ENCODE measurements at places on chromosomes 16 and 17. TPM values are rescaled to one million over a fixed set of nuclear protein-coding genes. Genes with fewer than 3 reads are reported as not detected.

DNA sequence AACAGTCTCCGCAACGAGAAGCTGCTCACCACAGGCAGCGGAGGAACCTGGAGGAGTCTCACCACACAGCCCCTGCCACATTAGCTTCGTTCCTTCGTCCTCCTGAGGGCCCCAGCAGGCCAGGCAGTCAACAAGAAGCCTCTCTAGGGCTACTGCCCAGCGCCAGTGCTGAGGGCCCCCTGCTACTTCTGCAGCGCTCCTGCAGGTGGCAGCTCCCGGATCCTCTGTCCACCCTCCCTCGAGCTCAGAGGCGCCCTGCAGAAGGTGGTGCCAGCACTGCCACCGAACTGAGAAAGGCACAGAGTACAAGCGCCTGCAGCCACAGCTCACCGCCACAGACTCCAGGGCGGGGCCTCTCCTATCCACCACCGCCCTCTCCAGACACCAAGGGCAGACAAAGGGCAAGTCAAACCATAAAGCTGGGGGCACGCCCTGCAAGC, 27.3 kb downstream of the KDM8 start:
- DNase-seq, result no peak

DNA sequence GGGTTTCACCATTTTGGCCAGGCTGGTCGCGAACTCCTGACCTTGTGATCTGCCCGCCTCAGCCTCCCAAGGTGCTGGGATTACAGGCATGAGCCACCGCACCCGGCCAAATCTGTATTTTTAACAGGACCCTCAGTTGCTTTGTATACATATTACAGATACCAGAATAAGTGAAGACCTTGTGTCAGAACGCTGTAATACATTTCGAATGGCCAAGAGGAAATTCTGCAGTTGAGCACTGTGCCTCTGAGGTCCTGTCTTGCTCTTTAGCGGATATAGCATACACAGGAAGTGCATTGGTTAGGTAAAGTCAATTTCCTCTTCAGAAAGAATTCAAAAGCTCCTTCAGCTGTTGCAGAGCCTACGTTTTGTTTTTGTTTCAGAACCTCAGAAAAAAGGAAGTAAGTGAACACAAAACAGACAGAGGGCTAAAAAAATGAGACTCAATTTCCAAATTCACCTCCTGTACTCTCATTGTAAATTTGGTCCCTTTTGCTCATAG, 15.7 kb downstream of the CRLF3 start:
- DNase-seq, result no peak

DNA sequence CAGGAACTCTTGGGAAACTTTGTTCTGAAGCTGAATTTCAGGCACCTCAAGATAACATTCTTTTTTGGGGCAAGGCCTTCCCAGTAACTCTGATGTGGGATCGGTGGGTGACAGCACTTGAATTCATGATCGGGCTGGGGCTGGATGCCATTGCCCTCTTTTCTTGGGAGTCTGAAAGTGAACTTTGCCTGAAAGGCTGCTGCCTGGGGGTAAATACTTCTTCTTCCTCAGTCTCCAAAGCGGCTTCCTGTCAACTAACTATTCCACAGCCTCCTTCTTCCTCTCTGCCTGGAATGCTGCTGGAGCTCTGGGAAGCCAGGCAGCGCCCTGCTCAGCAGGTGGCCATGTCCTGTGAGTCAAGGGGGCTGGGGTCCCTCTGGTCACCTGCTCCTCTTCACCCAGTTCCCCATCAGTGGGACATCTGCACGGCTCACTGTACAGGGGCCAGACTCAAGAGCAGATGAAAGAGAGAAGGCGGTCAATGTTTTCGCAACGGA, 79.5 kb downstream of the WIPI1 start:
- DNase-seq, result no peak

- no peak for DNase-seq
Measured at GRCh38 chr17:76956846-76957540, 88.8 kb downstream of the MGAT5B start.

GRCh38 chr16:68233835-68234187, 2.1 kb downstream of the ESRP2 start:
- no peak for DNase-seq

- no peak for DNase-seq
Measured at GRCh38 chr16:23974223-23974622, 138.4 kb downstream of the PRKCB start.

DNA sequence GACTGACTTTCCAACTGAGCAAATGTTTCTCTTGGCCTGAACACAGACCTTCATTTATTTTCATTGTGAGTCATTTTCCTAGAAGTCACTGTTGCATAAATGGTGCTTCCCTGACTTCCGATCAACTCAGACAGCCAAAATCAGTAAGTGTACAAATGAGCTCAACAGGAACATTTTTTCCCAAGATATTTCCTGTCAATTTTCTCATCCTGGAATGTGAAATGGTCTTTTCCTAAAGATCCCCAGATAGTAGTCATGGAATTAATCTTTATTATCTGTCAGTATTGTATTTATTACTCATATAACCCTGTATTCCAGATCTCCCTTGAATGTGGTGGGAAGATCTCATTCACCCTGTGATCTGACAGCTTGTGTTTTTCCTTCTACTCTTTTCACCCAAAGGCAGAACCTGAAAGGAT, 360.3 kb upstream of the KIF2B start:
- no peak for DNase-seq

- no peak for DNase-seq
Measured at GRCh38 chr17:33832262-33832661, 422.8 kb upstream of the CCL2 start.

GRCh38 chr16:66211651-66212050, 154.8 kb upstream of the CDH5 start:
- DNase-seq, result peak; percentile 91

DNA sequence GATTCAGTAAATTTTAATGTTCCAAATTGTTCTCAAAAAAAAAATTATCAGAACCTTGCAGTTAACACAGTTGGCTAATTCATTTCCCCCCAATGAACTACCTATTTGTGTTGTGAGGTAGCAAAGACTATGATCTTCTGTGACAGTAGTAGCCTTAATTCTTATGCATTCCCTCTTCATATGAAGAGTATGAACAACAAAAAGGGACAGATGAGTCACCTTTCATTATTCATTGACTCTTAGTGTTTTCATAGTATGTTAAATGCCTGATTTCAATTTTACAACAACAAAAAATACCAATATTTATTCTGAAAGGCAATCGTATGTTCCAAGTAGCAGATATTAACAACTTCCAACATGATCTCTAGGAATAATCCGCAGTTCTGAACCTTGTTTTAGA, 3.6 kb upstream of the SLFN11 start:
- no peak for DNase-seq

DNA sequence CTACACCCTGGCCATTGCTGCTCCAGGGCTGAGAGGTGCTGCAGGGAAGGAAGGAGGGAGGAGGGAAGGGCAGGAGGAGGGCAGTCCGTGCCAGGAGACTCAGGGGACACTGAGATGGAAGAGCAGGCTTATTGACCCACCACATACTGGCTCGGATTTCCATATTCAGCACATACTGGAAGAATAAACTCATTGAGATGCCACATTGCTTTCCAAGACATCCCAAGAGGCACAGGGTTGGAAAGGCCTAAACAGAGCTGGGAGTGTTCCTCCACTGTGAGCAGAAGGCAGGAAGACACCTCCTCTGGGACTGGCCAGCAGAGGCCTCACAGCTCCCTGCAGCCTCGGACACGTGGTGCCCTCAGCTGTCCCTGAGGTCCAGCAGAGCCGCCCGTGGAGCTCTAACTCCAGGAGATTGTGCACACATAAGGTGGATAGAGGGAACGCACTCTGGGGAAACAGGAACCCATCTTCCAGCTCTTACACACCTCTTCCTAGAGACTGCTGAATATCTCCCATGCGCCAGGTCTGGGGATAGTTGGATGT, 17.4 kb downstream of the CCDC182 start:
- no peak for DNase-seq

- DNase-seq, result no peak
Measured at GRCh38 chr16:30009990-30010843, 610 bp downstream of the DOC2A start.

- no peak for DNase-seq
Measured at GRCh38 chr17:28865946-28866752, 11.3 kb downstream of the ERAL1 start.

DNA sequence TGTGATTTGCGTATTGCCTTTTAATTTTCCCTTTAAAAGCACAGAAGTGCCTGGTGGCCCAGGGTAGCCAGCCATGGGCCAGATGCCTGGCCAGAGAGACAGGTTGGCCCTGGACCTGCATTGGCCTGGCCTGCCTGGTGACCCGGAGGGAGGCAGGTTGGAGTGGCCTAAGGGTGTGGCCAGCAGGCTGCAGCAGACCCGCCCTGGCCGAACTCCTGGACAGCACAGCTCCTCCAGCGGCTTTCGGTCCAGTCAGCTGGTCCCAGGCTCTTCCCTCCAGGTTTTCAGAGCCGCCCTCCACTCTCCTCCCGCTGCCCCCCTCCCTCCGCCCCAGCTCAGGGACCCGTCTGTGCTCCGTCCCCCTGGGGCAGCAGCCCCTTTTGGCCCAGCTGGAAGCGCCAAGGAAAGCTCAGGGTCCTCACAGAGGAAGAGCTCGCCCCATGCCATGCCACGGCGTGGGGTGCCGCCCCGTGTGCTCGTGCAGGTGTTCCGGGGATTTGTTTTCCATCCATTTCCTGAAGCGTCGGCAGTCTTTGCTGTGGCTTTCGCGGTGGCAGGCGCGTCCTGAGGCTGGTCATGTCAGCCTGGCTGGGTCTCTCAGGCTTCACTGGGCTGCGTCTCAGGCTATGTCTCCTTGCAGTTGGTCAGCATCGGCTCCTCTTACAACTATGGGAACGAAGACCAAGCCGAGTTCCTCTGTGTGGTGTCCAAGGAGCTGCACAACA, 18.1 kb downstream of the PRSS27 start:
- no peak for DNase-seq

GRCh38 chr17:74972973-74973328, 392 bp upstream of the HID1 start:
- DNase-seq, result no peak

DNA sequence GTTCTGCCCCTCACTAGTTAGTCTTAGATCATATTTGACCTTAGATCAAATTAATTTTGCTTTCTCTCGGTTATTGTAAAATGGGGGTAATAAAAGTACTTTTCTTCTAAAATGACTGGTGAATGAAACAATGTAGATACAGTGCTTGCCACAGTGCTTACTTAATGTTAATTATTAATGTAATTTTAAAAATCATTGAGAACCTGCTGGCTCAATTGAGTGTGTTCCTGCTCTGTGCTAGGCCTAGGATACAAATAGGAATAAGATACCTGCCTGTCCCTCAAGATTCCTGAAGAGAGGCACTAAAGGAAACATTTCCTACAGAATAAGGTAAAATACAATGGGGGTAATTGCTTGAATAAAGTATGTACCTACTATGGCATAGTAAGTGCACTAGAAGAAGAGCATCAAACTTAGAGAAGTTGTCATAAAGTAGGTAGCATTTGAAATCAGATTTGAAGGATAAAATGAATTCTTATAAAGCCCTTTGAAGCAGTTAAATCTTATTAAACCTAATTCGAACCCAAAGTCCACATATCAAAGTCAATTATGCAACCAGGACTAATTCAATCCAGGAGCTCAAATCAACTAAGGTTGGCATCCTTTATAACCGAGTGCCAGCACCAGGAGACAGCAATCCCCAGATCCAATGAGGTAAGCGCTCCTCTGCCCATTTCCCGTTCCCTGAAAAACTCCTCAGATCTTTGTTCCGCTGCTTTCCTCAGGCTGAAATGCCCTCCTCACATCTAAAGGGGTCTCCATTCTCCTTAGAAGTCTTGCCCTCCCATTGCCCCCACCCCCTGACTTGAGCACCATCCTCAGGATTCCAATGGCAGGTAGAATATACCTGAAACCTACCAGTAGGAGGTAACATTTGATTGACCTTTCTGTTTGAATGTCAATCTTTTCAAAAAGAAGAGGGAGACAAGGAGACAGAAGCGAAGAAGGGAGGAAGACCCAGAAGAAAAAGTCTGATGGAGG, 2.4 kb upstream of the MED13 start:
- DNase-seq, result peak; percentile 34

GRCh38 chr16:65070831-65071432, 50.9 kb downstream of the CDH11 start:
- DNase-seq, result peak; percentile 92

GRCh38 chr17:14746822-14747602, 446.1 kb downstream of the HS3ST3B1 start:
- DNase-seq, result peak; percentile 82

DNA sequence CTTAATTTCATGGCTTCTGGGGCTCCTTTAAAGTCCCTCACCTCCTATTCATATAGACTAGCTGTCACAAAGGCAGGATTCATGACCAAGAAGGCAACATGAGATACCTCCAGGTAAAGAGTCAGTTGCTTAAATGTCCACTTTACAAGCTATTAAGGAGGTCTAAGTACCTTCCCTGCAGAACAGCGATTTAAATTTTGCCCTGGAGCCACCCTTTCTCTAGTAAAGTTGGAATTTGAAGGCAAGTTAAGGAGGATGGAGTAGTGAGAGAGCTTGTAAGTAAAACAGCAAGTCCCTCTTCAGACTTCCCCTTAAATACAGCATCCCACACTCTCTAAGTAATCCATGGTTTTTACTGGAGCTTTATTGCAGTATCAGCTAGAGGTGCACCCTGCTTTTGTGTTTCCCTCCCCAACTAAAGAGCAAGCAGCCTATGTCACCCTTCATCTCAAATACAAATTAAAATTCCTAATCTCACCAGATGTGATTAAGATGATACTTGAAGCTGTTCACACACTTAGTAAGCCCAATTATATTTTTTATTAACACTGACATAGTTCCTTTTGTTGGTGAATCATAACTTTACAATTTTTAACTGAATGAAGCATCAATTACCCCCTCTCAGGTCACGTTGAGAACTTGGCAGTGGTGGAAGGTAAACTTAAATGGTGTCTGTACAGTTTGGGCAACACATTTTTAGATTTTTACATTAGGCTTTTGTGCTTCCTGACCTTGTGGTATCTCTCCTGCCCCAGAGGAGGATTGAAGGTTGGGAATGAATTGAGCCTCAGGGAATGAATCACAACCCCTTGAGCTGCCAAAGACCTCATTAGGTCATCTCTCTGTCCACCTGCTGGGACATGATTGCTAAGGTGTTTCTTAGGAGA, 108.9 kb downstream of the TANGO6 start:
- no peak for DNase-seq

- no peak for DNase-seq
Measured at GRCh38 chr16:86798247-86799041, 220.1 kb downstream of the FOXL1 start.

DNA sequence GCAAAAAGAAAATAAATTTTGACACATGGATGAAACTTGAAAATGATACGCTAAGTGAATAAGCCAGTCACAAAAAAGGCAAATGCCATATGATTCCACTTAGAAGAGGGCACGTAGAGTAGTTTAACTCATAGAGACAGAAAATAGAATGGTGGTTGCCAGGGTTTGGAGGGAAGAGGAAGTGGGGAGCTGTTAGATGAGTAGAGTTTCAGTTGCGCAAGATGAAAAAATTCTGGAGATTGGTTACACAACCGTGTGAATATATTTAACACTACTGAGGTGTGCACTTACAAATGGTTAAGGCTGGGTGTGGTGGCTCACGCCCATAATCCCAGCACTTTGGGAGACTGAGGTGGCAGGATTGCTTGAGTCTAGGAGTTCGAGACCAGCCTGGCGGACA, 93.4 kb upstream of the TMEM132E start:
- no peak for DNase-seq

- no peak for DNase-seq
Measured at GRCh38 chr17:30314474-30314873, 19.4 kb downstream of the TMIGD1 start.

PLA2G10 gene
- total RNA-seq, result not detected

IL17C gene
- not detected for total RNA-seq

CDH1 gene
- 0.69 TPM for total RNA-seq

ASIC2 gene
- total RNA-seq, result 0.13 TPM

FOXJ1 gene
- 0.32 TPM for total RNA-seq

BAIAP3 gene
- 2.2 TPM for total RNA-seq

SEPTIN12 gene
- total RNA-seq, result 1.7 TPM

CCDC200 gene
- total RNA-seq, result not detected

SSTR5 gene
- not detected for total RNA-seq

SLC46A1 gene
- 9.6 TPM for total RNA-seq

HS3ST3B1 gene
- 4.0 TPM for total RNA-seq

KRT36 gene
- not detected for total RNA-seq

Measured in esophagus muscularis mucosa (tissue), 4 donors.